Spinal cord (tissue), 10 donors: ENCODE measurements at places on chromosomes 12 and 14.

- no peak for DNase-seq
Measured at GRCh38 chr12:100799770-100800169, 5.2 kb downstream of the ANO4 start.

DNA sequence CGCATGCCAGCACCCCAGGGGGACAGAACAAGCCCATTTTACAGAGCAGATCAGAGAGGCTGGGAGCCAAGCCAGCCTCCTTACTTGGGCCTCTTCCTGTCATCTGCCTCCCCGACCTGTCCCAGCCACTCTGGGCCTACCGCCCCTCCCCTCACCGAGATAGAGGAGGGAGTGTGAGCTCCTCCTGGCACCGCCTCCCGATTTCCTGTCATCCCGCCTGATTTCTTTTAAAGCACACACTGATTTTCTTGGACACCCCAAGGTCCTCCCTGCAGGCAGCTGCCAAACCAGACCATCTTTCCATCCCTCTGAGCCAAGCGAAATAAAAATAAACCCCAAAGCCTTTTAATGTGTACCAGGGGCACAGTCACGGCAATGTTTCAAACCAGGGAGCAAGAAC, 108.4 kb downstream of the RFLNA start:
- peak; percentile 57 for DNase-seq

DNA sequence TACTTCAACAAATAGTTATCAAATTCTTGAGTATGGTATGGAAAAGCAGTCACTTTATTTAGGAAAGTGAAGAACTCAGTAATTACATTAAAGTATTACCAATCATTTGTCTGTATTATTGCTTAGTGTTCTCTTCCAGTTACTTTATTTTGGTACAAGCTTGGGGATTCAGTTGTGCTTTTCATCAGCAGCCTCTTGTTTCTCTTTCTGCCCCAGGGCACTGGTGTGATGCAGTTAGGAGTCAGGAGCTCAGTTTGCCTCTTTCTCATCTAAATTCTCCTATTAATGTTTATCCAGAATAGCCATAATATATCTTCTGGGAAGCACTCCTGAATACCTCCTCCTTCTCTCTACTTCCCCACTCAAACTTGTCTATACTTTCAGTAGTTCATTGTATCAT, 25.7 kb downstream of the PMCH start:
- DNase-seq, result no peak

- DNase-seq, result no peak
Measured at GRCh38 chr12:20469756-20470155, 101.4 kb downstream of the PDE3A start.

DNA sequence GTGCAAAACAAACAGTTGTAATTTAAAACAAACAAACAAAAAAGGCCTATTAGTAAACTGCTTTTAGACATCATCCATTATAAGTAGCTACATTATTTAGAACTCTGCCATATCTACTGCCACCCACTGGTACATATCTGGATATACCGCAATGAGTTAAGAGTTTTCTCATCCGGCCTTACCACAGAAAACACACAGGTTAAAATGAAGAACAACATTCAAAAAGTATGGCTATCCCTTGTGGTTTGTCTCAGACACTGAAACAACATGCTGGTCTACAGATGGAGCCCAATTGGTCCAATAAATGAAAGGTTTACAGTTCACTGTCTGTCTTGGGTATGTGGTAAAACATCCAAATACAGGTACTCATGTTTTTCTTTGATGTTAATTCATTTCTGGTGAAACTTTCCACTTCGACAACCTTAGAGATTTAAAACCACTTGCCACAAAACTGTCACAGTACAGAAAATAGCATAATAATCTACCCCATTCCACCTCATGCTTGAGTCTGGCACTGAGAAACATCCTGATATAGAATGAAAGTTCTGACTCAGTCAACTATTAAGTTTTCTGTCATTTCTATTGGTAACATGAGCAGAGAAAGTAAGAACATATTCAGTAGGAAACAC, 354.3 kb downstream of the CEP128 start:
- DNase-seq, result no peak

DNA sequence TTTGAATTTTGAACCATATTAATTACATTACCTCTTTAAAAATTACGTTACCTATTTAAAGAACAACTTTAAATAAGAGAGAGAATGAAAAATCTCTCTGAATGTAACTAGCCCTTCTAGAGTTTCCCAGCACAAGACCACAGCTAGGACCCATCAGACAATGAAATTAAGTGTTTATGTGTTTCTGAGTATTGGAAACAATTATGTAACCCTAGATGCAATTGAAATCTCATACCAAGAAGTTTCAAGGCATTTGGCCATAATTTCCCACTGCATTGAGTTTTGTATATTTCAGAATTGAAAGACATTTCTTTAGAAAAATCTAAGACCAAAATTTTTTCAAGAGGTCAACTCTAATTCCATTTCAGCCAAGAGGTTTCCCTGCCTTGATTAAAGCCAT, 47.1 kb downstream of the SERPINA3 start:
- DNase-seq, result no peak

GRCh38 chr12:40515041-40515816, 177.0 kb upstream of the CNTN1 start:
- no peak for DNase-seq

DNA sequence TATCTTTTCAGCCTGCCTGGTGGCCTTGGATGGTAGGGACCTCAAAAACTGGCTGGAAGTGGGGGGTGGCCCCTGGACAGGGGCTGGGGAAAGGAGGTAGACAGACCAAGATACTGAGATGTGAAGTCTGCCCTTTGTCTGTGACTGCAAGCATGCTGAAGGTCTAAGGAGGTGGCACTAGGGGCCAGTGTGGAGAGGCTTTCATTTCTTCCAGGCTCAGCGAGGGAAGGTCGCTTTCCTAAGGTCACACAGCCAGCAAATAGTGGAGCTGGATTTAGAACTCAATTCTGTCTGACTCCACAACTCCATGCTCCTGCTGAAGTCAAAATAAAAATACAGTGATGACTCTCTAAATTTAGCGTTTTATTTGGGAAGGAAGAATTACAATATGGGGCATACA, 11.3 kb upstream of the PLBD2 start:
- no peak for DNase-seq

GRCh38 chr12:46442738-46443137, 70.2 kb upstream of the SLC38A2 start:
- DNase-seq, result no peak

- DNase-seq, result no peak
Measured at GRCh38 chr12:129961091-129961490, 57.3 kb upstream of the TMEM132D start.

DNA sequence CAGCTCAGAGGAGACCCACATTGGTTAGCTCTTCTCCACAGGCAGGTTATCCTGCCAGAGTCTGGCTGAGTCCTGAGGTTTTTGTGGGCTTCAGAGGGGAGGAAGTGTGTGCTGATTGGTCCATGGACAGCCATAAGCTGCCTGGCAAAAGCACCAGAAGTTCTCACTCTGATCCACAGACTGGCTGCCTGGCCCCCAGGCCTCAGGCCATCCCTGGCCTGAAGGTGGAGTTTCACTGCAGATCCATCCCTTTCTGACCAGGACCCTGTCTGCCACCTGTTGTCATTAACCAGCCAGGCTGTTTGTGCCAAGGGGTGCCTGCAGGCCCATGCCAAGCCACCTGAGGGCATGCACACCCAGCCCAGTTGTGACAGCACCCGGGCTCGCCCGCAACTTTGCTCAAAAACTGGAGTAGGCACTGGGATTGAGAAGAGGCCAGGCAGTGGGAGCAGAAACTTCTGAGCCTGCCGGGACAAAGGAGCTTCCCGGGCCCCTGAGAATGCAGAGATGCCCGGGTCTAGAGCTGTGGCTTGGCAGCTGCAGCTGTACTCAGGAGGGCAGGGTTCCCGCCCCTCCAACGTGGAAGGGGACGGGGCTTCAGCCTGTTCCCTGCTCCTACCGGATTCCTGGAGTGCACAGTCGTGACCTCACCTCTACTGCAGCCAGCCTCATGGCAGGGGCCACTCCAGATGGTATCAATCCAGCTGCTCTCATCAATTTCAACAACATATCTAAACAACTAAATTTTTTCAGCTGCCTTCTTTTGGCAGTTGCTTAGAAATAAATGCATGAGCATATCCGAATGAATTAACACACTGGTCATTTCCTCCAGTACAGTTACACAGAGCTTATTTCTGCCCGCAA, 1277.3 kb downstream of the SLC16A7 start:
- DNase-seq, result no peak

GRCh38 chr14:39211109-39211741, 22.5 kb upstream of the MIA2 start:
- no peak for DNase-seq

- DNase-seq, result no peak
Measured at GRCh38 chr12:57047981-57048380, 1.9 kb downstream of the MYO1A start.

DNA sequence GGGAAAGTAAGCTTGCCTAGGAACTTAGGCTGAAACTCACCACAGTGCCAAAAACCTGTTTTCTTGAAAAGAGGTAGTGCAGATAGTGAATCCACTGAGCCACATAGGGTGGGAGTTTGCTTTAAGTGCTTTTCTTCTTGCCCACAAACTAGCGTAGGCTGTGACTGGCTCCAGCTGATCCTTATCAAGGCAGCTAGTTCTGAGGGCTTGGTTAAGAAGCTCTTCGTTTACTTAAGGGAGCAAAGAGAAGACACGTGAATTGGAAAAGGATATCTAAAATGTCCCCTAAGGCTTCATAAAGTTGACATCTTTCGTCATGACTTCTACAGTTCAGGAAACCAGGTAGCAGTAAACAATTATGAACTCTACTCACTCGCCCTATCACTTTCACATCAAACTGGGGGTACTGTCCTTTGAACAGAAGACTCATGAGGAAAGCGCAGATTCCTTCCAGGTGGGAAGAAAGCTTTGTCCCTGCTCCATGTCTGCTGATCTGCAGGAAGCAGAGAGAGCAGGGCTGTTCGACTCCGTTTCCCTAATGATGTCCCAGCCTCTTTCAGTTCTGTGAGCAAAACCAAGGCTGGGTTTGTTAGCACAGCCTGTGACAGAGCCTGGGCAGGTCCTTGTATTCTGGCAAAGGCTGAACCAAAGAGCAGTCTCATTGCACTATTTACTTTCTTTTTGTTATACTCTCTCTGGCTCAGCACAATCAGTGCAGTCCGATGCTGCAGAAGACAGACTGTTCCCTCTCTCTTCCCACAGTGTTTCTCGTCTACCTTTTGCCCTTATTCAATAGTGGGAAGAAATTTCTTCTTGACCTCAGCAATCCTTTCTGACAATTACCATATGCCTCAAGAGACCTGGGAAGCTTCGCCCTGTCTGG, 93.5 kb upstream of the ETV6 start:
- no peak for DNase-seq

- no peak for DNase-seq
Measured at GRCh38 chr12:18323159-18323558, 61.8 kb downstream of the PIK3C2G start.

DNA sequence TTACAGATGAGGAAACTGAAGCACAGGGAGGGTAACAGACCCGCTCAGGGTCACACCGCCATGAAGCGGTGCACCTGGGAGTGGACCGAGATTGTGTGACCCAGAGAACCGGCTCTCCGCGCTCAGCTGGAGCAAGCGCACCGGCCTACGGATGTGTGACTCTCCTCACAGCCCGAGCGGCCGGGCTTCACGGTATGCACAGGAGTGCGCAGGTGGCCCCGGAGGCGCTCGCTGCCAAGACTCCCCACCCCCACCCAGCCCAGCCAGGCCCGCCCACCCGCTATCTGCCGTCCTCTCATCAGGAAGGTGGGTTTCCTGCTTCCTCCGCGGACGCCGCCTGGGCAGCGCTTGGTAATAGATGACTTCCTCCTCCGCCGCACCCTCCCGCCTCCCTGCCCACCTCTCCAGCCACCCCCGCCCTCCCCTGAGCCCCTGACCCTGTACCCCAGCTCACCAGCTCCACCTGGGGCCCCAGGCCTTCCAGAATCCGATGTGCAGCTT, 110.7 kb downstream of the NCOR2 start:
- DNase-seq, result no peak

DNA sequence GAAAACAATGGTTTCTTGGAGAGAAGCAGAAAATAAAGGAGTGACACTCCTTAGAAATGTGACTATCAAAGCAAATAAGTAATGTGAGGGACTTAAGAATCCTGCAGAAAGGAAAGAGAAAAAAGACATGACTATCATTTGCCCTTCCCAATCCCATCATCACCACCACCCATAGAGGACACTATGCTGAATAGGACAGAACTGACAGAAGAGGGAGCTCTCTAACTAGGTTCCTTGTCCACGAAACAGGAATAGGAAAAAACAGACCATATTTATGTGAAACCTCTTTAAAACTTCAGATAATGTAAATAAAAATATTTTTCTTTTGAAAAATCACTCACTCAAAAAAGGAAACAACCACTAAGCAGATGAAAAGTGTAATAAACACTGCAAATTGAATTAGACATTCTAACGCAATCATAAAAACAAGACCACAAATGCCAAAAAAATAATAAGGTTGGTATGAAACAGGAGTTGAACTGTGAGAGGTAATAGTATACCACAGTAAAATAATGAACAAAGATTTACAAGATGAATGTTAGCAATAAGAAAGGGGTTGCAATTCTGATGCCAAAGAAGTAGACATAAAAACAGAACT, 24.1 kb downstream of the KLRD1 start:
- DNase-seq, result peak; percentile 7

DNA sequence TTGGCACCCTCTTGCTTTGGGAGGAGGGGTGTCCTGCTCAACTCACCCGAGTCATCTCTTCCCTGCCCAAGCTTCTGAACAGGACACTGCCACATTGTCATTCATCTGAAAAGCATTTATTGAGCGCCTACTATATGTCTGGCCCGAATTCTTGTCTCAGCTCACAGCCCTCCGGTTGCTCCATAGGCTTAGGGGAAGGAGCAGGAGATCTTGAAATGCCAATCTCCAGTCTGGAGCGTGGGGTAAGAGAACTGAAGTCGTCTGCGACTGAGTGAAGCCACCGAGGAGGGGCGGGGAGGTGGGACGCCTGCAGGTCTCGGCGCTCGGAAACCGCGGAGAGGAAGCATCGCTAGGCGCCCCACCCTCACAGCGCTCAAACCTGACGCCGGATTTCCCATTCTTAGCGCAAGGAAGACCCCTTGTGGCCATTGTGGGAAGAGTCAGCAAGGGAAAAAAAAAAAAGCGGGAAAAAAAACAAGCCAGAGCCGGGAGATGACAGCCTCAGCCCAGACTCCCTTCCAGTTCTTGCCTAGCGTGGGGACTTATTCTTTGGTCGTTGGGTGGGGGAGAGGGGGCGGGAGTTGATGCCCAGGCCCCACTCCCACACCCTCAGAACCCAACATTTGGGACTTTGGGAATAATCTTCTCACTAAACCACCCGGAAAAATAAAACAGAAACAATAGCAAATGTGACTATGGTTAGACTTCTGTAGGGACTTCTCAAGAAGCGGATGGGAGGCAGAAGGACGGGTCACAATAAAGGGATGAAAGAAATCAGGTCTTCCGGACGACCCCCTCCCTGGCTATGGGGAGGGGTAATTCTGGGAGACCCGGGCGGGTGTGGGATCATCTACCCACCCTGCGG, 28.2 kb upstream of the SMUG1 start:
- peak; percentile 84 for DNase-seq

- DNase-seq, result no peak
Measured at GRCh38 chr12:79549531-79550271, 141.1 kb downstream of the PAWR start.
